Fibroblast of skin of scalp (primary cell): ENCODE measurements at places on chromosomes 6 and 20.

GRCh38 chr6:166365221-166365620 lies 17.5 kb downstream of the MPC1 start:
- DNase-seq = peak; percentile 60

GRCh38 chr20:60107621-60108390 lies 149.6 kb downstream of the CDH26 start:
- DNase-seq = no peak

DNA sequence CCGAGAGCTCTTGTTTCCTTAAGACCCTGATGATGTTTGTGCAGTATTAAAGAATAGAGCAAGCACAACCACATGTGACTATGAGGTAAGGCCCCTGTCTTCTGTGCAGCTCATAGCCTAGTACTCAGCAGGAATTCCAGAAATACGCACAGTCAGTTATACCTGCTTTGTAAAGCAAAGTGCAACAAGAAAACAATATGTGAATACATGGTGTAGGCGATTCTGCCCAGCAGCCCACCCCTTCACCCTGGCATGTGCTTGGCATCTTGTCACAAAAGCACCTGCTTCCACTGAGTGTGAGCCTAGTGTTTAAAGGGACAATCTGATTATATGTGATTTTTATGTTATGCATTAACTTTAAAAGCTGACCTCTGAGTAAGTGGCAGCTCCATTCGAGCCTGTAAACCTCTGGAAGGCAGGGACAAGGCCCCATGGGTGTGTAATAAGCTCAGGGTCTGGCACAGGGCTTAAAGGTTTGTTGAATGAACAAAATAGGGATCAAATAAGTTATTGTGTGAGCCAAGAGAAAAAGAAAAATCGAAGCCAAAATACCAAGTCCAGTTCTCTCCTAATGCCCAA lies 148.7 kb downstream of the DOK5 start:
- DNase-seq = no peak

- peak; percentile 29 for DNase-seq
Observed at GRCh38 chr6:33623895-33624381, 2.8 kb downstream of the ITPR3 start.

GRCh38 chr20:54524849-54525248 lies 49.5 kb downstream of the DOK5 start:
- DNase-seq = no peak

DNA sequence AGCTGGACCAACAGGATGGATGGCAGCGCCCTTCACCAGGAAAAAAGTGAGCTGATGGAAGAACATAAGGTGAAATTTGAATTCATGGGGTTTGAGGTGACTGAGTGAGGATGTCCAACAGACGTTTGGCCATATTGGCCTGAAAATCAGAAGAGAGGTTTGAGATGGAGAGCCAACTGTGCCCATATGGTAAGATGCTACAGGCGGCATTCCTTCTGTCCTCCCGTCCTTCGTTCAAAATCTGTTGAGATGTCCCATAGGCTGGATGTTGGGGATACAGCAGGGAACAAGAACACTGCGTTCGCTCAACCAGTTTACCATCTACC lies 468 bp upstream of the CMTR1 start:
- DNase-seq = no peak

DNA sequence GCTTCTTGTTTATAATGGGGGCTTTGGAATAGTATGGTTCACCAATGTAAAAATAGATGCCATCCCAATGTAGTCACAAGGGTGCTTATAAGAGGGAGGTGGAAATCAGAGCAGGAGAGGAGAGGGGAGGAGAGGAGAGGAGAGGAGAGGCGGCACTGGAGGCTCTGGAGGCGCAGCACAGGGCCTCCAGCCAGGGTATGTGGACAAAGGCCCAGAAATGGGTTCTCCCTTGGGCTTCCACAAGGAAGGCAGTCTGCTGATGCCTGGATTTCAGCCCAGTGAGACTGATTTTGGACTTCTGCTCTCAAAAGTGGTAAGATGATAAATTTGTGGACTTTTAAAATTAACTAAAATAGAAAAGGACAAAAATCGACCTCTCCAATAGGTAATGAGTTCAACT lies 116.8 kb downstream of the RNASET2 start:
- no peak for DNase-seq

- DNase-seq = no peak
Observed at GRCh38 chr20:35539756-35540212, 2.1 kb upstream of the ERGIC3 start.

DNA sequence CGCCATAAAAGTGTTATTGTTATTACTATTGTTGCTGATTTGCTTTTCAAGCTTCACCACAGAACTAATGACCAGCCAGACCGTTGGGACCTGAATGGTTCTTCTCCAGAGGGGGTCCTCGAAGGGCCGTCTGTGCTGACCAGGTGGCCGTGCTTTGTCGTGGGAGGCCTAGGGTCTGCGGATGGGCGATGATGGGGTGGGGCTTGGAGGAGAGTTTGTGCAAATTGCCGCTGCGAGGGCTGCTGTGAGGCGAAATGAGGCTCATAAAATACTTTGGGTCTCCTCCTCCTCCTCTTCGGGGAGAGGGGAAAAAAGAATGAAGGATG lies 6.0 kb upstream of the ZBTB22 start:
- no peak for DNase-seq

DNA sequence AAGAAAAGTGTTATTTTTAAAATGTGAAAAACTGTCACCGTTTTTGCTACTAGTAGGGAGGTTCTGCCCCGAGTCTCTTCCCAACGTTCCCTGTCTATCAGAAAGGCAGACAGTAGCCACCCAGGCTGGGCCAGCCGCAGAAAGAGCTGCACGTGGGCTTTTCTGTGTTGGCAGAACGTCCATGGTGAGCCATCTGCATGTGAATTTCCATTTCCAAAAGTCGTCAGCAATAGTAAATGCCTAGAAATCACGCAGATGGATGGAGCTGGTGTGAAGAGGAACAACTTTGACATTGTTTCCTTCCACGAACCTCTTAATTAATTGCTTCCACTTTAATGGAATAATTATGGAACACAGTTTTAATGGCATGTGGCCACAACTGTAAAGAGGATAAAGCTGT lies 97.5 kb downstream of the FAM120B start:
- DNase-seq = no peak

DNA sequence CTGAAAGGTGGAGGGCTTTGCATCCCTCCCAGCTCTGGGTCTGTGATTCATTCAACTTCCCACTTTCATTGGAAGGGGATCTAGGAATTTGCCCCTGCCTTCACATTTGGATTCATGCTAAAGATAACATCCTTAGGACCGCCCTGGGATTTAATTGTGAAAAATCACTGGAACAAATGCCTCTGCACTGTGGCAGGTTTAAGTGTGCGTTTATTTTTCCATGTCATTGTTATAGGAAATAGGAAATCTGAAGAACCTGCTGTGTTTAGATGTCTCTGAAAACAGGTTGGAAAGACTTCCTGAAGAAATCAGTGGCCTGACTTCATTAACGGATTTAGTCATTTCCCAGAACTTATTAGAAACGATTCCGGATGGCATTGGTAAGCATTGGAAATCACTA lies 104.7 kb downstream of the LRRC1 start:
- DNase-seq = no peak

- no peak for DNase-seq
Observed at GRCh38 chr6:21402368-21402767, 191.2 kb upstream of the SOX4 start.

- DNase-seq = no peak
Observed at GRCh38 chr6:33438978-33439594, 15.3 kb upstream of the ZBTB9 start.

DNA sequence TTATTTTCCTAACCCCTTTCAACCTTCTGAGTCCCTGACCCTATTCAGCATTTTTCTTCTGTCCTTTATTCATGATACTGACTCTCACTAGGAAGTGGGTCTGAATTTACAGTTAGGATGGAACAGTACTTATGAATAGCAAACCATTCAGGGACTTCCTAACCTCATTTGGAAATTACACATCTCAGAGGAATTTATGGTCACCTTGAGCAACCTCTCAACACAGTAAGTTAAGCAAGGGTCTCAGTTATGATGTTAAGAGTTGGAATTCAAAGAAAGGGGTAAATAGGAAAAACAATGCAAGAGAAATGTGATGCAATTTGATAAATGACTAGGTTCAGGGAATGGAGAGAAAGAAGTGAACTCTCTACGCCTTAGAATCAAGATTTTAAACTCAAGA lies 97.3 kb downstream of the GPR6 start:
- DNase-seq = no peak

DNA sequence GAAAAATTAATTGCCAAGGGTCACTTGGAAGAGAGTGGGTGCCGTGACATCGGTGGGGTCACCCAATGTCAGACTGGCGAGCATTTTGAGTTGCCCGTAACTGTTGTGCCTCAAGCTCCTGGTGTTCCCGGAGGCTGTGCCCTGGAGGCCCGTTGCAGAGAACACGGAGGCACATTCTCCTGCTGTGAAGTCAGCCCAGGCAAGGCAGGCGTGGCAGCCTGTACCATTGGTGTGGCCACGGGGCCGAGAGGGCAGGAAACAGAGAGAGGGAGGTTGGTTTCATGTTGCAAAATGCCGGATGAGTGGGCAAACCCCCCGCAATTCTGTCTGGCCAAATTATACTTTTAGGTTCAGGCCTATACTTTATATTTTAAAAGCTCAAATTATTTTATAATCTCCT lies 81.2 kb downstream of the THBS2 start:
- peak; percentile 47 for DNase-seq

DNA sequence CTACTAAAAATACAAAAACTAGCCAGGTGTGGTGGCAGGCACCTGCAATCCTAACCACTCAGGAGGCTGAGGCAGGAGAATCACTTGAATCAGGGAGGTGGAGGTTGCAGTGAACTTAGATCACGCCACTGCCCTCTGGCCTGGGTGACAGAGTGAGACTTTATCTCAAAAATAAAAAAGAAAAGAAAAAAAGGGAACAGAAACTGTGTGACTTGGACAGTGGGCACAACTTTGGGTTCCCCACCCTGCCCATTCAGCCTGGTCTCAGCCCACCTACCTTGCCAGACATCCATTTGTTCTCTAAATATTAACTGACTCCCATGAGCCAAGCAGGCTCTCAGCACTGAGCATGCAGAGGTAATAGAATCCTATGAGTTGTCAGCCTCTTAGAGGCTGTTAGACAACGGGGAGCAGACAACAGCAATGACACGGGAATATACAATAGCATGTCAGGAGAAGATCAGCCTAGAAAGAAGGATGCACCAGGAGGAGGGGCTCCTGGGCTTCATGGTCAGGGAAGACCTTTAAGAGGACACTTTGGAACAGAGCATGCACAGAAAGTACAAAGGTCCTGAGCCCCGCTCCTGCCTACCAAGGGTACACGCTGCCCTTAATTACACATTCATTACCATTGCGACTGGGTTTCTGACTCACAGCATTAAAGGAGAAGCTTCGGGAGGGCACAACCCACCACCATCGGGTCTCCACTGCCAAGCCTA lies 20.0 kb downstream of the FAM209B start:
- DNase-seq = no peak

- no peak for DNase-seq
Observed at GRCh38 chr20:64268174-64268573, 12.6 kb downstream of the PCMTD2 start.

- DNase-seq = no peak
Observed at GRCh38 chr20:62246872-62247652, 8.7 kb downstream of the OSBPL2 start.

DNA sequence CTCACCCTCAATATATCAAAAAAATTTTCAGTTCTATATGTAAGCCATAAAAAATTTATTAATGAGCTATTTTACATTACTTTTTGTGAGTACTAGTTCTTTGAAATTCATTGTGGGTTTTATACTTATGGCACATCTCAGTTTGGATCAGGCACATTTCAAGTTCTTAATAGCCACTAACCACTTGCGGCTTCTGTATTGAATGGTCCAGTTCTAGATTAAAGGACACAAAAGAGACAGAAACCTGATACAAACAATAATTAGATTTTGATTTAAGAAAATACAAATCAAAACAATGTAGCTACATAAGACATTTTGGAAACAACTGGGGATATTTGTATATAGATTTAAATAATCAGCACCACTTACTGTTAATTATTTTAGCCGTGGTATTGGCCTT lies 86.6 kb upstream of the RNF24 start:
- DNase-seq = no peak

- DNase-seq = peak; percentile 83
Observed at GRCh38 chr20:45044084-45044573, 56.8 kb downstream of the KCNS1 start.

DNA sequence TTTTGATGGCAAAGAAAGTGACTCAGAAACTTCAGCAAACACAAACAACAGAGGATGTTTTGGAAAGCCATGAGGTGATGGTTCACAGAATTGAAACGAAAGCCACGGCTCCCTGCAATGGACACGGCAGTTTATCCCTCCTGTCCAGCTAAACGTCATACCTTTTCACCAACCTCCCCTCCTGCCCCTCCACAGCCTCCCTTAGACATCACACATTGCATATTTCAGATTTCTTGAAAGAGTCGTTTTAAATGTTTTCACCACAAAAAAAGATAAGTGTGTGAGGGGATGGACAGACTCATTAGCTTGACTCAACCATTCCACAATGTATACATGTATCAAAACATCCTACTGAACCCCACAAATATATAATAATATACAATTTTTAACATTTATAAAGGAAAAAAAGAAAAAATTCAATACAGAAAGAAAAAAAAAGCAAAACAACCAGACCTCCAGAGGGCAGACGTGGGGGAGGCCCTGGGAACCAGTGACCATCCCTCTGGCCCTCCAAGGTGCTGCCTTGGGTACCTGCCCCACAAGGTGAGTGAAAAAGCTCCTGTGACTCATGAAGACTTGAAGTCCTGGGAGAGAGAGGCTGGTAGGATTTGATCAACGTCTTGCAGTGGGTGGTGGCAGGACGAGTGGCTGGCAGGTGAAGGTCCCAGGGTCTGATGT lies 117.2 kb upstream of the THBS2 start:
- DNase-seq = no peak

DNA sequence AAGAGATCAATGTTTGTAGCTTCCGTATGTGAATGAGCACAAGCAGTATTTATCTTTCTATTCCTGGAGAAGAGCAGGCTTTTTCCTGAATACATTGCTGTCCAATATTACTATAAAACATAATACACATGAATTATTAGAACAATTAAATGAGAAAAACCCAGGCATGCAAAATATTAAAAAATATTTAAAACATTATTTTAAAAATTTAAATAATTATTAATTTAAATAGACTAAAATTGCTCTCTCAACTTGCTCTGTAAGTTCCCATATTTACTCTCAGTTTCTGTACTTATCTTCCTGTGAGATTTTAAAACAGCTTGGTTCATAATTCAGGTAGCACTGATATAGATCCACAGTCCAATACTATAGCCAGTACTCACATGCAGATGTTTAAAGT lies 97.0 kb downstream of the PLCB1 start:
- DNase-seq = no peak
